Large intestine (tissue), 12 donors: ENCODE measurements at places on chromosomes 1 and 21. TPM values are rescaled to one million over a fixed set of nuclear protein-coding genes. Genes with fewer than 3 reads are reported as not detected.

DNA sequence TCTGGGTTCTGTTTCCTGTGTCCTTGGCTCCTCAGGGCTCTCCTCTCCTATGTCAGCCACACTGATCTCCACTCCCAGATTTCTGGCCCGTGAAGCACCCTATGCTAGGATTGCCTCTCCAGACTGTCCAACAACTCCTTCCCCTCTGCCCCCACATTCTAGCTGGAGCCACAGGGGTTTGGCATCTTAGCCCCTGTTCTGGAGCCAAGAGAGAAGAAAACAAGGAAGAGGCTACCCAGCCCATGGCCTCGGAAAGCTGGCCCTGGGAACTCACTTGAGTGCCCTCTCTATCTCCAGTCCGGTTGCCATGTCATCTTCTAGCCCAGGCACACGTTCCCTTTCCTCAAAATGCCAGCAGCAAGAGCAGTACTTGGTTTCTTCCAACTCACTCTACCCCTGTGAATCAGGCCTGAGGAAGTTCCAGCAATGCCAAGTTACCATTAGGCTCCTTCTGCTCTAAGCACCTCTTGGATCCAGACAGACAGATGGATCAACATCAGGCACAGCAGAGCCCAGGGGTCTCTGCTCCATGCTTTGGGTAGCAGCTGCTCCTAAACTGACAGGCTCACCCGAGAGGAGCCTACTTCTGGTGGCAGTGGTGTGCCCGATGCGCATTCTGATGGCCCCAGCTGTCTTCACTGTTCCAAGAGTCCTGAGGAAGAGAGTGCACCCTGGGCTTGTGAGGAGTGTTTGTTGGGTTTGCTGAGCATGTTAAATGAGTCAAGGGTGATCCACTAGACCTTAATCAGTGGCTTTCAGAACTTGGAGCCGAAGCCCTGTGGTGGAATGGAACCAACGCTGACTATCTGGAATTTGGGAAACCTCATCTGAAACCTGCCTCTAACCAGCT, 11.6 kb upstream of the GPR61 start:
- peaks cover 7% of the 10 kb centered on the region for H3K4me1 ChIP-seq
- H3K4me3 ChIP-seq = no peak overlapping the region
- DNase-seq = no peak
- H3K27ac ChIP-seq = no peak overlapping the region
- H3K36me3 ChIP-seq = no peaks in the 10 kb centered on the region

DNA sequence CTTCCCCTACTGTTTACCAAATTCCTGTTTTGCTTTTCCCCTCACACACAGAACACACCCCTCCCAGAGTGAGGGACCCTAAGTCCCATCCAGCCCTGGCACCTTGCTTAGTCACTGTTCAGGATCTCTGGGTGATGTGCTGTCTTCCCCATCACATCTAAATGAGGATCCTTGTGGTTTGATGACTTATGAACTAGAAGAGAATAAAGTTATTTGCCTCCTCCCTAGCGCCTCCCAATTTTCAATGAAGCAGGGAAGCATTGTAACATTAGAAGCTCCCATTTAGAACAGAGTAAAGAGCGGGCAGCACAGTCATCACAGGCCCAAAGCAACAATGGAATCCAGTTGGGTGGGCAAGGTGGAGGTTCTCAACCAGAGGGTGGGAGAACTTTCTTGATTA, 27.0 kb downstream of the DISC1 start:
- no peak overlapping the region for H3K27ac ChIP-seq
- DNase-seq = no peak
- H3K4me3 ChIP-seq = no peak overlapping the region
- H3K4me1 ChIP-seq = no peaks in the 10 kb centered on the region
- H3K27me3 ChIP-seq = no peaks in the 10 kb centered on the region
- H3K36me3 ChIP-seq = no peaks in the 10 kb centered on the region

DNA sequence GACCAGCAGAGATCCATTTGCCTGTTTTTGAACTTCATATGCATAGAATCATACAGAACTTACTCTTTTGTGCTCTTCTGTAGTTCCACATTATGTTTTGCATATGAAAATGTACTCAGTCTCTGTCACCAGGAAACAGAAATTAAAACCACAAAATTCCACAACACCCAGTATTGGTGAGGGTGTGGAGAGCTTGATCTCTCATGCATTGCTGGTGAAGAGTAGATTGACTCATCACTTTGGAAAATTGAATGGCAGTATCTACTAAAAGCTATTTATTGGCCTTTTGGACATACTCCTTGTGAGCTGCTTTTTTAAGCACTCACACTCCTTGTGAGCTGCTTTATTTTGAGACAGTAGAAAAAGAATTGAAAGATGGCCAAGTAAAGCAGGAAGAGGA, 43.3 kb downstream of the VTCN1 start:
- no peaks in the 10 kb centered on the region for H3K36me3 ChIP-seq
- no peaks in the 10 kb centered on the region for H3K4me1 ChIP-seq
- no peak overlapping the region for H3K27ac ChIP-seq
- no peaks in the 10 kb centered on the region for H3K27me3 ChIP-seq
- DNase-seq = no peak

GRCh38 chr1:67159233-67159632, 7.0 kb upstream of the IL23R start:
- no peak for DNase-seq
- no peaks in the 10 kb centered on the region for H3K36me3 ChIP-seq
- H3K27me3 ChIP-seq = no peaks in the 10 kb centered on the region
- H3K4me1 ChIP-seq = no peaks in the 10 kb centered on the region
- no peak overlapping the region for H3K27ac ChIP-seq
- no peak overlapping the region for H3K4me3 ChIP-seq

DNA sequence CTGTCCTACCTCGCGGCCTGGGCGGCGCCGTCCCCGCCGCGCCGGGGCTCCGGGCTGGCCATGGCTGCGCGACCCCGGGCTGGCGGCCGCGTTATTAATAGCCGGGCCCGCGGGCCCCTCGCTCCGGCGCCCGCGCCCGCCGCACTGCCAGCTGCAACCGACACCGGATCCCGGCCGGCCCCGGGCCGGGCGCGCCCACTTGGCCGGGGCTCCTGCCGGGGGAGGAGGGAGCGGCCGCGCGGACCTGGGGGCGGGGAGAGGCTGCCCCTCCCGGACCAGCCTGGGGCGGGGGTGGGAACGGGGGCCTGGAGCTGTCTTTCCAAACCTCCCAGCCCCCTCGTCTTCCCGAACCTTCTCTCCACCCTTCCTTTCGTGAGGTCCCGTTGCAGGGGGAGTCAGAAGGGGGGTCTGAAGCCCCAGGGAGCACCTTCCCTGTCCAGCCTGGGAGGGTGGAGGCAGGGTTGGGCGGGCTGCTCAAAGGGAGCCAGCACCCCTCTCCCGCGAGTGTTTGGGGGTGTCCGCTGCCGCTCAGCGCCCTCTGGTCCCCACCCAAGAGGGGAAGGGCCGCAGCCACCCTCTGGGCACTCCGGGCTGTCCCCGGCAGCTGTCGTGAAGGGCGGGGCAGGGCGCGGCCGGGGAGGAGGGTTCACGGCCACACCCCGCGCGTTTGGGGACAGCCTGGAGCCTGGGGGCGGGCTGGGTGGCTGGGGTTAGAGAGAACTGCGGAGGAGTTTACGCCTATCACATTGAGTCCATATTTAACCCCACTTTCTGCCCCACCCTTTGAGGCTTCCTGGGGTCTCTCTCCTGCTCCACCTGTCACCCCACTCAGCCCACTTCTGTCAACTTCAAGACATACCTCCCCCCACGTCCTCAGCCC, at the start of gene SYNC:
TSS of gene SYNC (minus strand) at position 172 of the 880 bp plus-strand sequence. CDS start at position 62, 110 bp downstream.
- H3K4me3 ChIP-seq = peak within 1 kb of the TSS; percentile 50
- no peak for DNase-seq
- peak within 1 kb of the TSS; percentile 59 for H3K27ac ChIP-seq

MROH7 gene
- polyA plus RNA-seq = 25.1 TPM

CLCA1 gene
- 2,132 TPM for polyA plus RNA-seq

FAM163A gene
- 5.5 TPM for polyA plus RNA-seq
